Astrocyte of the spinal cord (primary cell): ENCODE measurements at places on chromosomes 16 and 17.

DNA sequence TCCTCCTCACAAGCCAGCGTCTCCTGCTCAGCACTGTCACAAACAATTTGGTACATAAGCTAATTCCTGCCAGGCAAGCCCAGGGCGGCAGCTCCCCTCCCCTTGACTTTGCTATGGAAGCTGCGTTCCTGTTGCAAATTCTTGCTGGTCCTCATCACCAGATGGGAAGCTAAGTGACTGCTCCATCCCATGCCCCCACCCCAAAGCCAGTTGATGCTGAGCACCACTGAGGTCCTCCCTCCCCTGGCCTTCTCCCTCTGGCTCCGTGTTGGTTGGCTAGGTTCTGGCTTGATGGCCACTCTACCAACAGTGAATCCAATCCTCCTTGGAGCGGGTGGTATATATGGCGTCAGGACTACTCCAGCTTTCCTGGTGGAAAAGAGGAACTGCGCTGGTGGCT, 34.4 kb downstream of the PIPOX start:
- no peak for DNase-seq

GRCh38 chr17:17028059-17028877, 14.0 kb upstream of the MPRIP start:
- DNase-seq, result peak; percentile 78

DNA sequence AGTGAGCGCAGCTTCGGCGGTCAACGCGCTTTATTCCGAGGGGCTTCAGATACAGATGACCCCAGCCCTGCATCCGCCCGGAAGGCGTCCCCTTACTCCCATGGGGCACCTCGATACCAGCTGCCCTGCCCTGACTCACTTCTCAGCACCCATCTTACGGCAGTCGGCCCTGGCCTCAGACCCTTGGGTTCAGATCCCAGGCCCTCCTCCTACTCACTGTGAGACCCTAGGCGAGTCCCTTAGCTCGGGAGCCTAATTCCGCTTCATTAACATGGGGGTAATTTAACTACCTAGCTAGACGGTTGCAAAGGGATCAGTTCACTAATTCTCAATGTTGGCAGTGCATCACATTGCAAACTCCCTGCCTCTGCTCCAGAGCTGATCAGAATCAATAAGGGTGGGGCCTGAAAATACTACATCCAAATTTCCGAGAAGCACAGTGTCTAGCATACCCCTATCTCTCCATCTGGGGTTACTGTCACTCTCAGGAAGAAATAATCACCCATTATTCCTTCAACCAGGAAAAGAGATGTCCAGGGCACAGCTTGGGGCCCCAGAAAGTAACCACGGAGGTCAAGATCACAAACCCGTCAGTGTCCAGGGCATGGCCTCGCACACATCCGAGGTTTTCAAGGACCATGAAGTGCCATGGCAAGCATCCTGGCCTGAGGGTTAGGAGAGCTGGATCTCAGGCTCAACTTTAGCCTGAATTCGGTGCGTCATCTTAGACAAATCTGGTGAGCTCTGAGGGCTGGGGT, 415 bp upstream of the FLOT2 start:
- no peak for DNase-seq

DNA sequence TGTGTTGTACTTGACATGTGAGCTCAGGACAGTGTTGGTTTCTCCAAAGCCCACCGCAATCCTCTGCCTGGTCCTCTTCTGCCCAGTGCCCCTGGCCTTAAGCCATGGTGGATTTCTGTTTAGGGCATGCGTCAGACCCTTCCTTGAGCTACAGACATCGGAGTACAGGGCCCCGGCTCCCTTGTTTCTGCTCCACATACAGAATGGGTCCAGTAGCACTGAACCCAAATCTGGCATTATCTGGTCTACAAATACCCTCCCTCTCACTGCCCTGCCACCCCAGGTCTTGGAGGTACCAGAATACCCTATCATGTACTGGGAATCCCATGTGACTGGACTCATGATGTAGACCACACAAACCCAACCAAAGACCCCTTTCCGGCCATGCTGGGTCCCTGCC, 27.4 kb upstream of the ZNHIT3 start:
- DNase-seq, result no peak

DNA sequence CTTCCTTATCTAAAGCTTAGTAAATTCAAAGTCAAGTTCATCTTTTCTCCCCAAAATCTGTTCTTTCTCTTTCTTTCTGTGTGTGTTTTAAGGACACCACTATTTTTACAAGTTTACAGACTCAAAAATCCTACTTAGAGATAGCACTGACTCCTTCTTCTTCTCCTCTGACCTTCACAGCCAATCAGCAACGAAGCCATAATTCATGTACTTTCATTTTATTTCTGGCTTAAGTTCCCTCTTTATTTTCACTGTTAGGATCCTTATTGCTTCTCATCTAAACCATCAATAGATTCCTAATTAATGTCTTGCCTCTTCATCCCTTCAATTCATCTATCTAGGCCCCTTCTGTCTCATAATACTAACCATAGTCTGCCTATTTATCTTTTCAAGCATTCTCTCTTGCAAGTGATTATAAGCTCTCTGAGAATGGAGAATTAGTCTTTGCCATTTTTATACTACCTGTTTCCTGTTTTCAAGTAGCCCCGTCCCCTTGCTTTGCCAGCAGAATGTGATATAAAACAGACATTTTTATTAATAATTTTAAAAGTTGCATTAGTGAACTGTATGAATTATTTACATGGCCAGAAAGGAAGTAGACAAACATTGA, 27.0 kb downstream of the CDC27 start:
- DNase-seq, result no peak

GRCh38 chr17:32335046-32335445, 6.9 kb downstream of the C17orf75 start:
- DNase-seq, result peak; percentile 3

DNA sequence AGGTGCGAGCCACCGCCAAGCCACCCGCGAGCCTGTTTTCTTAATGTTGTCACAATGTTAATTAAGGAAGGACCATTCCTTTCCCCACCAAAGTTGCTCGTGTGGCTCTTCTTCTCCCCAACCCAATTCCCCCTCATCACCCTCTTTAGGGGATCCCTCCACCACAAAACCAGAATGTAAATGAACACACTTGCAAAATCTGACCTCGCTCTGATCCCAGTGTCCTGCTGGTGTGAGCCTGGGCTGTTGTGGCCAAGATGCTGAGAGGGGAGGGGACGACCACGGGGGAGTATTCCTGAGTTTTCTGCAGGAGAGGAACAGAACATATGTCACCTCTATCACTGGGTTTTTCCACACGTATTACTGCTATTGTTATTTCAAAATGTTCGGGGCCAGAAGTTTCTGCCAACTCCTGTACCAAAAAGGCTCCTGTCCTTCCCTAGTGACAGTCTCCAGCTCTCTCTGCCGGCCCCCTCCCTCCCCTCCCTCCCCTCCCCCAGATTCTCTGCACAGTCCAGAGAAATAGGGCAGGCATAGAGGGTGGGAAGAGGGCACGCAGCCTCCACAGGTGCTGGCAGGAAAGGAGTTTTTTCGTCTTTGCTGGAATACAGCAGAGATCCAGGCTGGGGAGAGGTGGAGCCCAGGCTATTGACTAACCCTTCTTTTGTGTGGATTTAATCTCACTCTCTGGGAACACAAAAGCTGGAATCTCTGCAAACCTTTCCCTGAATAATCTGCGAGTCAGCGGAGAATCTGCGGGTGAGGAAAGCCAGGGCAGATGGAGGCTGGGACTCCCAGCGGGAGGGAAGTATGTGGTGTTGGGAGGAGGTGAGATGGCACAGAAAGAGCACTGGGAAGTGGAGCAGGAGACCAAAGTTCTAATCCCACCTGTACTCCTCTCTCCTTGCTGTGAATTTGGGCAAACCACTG, 4.5 kb upstream of the CA4 start:
- DNase-seq, result no peak

- no peak for DNase-seq
These were observed 3.1 kb downstream of the HAGHL start for GRCh38 chr16:729768-730665.

- peak; percentile 42 for DNase-seq
These were observed 5.0 kb downstream of the TBKBP1 start for GRCh38 chr17:47698749-47699535.

GRCh38 chr16:54504372-54504771, 217.8 kb upstream of the IRX3 start:
- no peak for DNase-seq

DNA sequence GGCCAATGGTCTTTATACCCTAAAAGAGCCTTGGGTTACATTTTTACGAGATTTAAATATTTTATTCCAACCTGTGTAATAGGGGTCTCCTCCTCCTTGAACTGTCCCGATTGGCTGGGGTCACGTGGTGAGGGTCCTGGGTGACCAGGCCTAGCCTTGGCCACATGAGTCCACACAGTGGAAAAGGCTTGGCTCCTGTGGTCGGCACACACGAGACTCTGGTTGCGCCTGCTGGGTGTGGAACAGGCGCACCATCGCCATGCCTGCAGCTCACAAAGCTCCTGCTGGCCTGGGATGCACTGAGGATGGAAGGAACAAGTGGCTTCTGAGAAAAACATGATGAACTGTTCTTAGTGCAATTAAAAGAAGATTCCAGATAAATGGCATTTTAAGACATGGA, 103.9 kb upstream of the ZNF750 start:
- DNase-seq, result no peak

DNA sequence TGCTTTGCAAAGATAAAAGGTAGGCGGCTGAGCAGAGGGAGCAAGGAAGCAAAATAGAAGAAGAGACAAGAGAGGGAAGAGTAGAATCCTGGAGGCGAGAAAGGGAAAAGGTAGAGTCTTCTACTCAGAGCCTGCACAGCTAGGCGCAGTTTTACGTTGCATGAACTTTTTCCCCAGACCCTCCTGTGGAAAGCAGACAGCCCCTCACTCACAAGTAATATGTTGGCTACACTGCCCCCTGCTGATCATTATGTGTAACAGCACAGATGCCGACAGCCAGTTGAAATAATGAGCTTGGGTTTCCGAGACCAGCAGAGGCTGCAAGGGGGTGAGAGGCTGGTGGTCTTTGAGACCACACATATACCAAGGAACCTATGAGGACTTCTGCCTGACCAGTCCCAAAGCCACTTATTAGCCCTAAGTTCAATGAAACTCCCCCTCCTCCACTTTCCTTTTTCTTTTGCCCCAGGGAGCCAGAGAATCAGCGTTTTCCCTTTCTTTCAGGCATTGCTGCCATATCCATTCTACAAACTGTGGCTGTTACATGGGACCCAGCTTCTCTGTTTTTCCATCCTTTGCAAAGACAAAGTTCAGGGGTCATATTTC, 22.5 kb upstream of the CMTR2 start:
- peak; percentile 1 for DNase-seq
